ENCODE measurements at places on chromosomes 6 and 20.

DNA sequence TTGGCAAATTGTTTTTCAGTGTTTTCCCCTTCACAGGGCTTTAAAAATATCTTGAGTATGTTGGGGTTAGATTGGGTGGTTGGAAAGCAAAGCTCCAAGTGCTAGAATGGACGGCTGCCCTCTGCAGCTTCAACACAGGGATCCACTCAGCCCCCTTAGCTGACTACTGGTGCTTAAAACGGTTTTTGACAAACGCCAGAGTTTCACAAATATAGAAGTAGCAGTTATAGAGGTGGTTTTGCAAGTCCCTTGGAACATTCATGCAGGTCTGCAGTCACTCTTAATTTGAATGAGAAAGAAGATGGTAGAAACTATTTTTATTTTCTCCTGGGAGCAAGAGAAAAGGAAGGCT is 175.9 kb downstream of the ARID1B start:
- no peak overlapping the region for H3K27ac ChIP-seq
- H3K4me3 ChIP-seq, result no peak overlapping the region
- no peaks in the 10 kb centered on the region for H3K27me3 ChIP-seq
- H3K36me3 ChIP-seq, result no peaks in the 10 kb centered on the region
- H3K4me1 ChIP-seq, result peaks cover 46% of the 10 kb centered on the region

- H3K27ac ChIP-seq, result no peak overlapping the region
- DNase-seq, result no peak
- no peaks in the 10 kb centered on the region for H3K36me3 ChIP-seq
- H3K4me1 ChIP-seq, result peaks cover 43% of the 10 kb centered on the region
- H3K27me3 ChIP-seq, result peaks cover 17% of the 10 kb centered on the region
These were observed 163.3 kb downstream of the SCML4 start for GRCh38 chr6:107660839-107661238.

- no peaks in the 10 kb centered on the region for H3K4me1 ChIP-seq
- H3K36me3 ChIP-seq, result no peaks in the 10 kb centered on the region
- no peak for DNase-seq
These were observed 481.2 kb downstream of the HAO1 start for GRCh38 chr20:7459083-7459482.

GRCh38 chr6:33428224-33428965 is 8.5 kb downstream of the SYNGAP1 start:
- H3K27ac ChIP-seq, result peak overlapping the region; percentile 88
- peak overlapping the region; percentile 89 for H3K4me3 ChIP-seq
- peaks cover 18% of the 10 kb centered on the region for H3K36me3 ChIP-seq
- peaks cover 79% of the 10 kb centered on the region for H3K4me1 ChIP-seq

All from activated T-helper 1 cell treated with anti-CD3 and anti-CD28 coated beads, Interleukin-12 subunit alpha, Interleukin-12 subunit beta, Interleukin-2, Interleukin-4 antibody, amounts not matched to agents 30 ng/mL and 10 ng/mL and 1 ng/mL, durations not matched to agents 14 hours and 24 hours and 36 hours (primary cell).